ENCODE measurements at places on chromosomes 12 and 14.
A peak's percentile ranks its signal among the peaks of the same experiment; 100 is the strongest.

DNA sequence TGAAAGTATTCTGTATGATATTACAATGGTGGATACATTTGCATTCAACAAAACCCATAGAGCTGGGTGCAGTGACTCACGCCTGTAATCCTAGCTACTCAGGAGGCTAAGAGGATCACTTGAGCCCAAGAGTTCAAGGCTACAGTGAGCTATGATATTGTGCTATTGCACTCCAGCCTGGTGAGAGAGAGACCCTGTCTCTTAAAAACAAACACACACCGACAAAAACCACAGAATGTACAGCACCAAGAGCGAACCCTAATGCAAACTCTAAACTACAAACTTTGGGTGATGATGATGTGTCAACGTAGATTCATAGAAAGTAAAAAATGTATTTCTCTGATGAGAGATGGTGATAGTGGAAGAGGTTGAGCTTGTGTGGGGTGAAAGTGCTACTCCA, 8.6 kb downstream of the CAPRIN2 start:
- DNase-seq: no peak

DNA sequence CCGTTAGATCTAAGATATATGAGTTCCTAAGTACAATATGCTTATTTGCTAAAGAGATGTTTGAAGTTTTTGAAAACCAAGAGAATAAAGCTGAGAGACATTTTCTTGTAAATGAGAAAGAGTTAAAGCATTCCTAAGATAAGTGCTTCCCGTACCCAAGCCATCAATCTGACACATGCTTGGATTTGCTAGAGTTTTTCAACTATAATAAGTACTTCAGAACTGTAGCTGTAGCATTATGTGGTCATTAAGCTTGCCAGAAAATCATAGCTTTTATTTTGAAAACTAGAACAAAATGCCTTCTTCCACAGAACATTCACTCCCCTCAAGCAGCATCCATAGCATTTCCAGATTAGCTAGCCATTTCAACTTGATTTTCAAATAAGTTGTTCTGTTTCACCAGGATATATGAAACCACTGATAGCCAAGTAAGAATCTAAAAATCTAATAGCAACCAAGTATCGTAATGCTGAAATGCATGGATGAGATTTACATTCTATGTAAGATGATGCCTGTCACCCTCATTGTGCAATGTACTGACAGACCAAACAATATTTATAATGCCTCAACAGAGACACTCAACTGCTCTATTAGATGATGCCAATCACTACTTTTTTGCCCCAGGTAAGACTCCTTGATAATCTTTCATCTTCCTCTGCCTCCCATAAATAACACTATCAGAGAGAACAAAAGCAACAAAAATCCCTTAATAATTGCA, 8.0 kb downstream of the SNW1 start:
- DNase-seq: no peak

DNA sequence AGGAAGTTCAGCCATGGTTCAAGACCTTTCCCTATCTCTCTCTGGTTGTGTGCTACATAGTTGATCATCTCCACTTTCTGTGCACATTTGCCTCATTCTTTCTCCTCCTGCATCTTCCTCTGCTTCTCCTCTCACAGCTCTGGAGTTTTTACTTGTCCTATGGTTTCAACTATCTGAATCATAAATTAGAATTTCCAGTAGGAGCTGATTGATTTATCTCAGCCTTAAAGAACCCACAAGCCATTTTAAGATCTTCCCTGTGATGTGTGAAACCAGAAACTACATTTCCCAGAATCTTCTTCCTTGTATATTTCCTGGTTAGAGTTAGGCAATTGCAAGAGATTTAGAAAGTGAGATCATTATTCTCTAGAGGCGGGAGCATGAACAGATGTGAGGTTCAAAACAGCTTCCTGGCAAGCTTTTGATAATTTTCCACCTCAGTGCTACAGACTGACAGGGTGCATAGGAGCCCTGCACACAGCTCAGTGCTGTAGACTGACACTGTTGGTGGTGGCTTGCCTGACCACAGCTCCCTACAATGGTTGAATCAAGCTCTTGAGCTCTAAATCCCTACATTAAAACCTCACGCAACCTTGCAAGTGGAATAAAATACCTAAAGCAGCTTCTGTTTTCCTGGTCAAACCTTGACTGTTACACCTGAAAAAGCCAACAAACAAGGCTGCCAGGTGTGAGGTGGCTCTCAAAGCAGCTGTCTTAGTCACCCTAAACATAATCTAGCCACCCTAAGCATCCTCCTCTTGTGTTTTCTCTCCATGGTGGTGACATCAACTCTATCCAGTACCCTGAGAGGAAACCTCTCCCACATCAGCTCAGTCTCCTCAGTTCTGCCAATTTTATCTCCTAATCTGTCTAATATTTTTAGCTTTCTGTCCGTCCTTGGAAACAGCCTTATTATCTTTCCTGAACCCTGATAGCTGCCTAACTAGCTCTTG, 21.5 kb upstream of the IFNG start:
- DNase-seq: no peak

- no peak for DNase-seq
Observed at GRCh38 chr14:22634233-22634900, 9.8 kb downstream of the OR6J1 start.

GRCh38 chr12:989751-990660, 1.0 kb upstream of the ERC1 start:
- DNase-seq: peak; percentile 15

- no peak for DNase-seq
Observed at GRCh38 chr12:39984670-39985069, 121.2 kb downstream of the SLC2A13 start.

DNA sequence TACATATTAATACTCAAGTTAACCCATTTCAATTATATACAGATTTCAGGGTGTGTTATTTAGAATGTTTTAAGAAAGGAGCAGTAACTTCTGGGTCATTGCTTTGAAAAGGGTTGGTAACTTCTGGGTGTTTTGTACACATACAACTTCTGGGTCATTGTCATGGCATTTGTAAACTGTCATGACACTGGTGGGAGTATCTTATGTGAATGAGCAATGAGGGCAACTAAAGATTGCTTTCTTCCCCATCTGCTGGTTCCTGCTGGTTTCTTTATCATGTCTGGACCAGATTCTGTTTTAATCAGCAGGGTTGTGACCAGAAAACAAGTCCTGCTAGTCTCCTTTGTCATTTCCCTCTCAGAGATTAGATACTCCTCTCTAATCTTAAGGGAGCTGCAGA, 713.3 kb downstream of the LRFN5 start:
- no peak for DNase-seq

- no peak for DNase-seq
Observed at GRCh38 chr14:70635971-70636595, 5.6 kb upstream of the TTC9 start.

Data from stimulated activated CD4-positive, alpha-beta T cell treated with anti-CD3 and anti-CD28 coated beads, Interleukin-4, amount 100 ng/mL, for 4 hours (primary cell).